ENCODE measurements at places on chromosomes 12 and 14.

DNA sequence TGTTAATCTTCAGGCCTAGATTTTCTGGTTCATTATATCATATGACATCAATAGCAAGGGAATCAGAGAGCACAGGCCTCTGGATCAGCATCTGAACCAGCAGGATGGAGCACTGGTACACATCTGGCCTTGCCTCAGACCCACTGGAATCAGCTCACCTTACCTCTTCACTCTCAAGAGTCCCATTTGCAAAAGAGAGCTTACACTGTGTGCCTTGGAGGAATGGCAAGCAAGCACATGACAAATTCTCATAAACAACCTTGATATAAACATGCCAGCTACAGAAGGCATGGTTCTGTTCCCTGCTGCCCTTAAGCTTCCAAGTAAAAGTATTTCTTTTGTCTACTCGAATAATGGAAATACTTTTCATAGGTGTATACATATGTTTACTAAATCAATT, 128.6 kb upstream of the CPM start:
- no peak for DNase-seq

- DNase-seq = no peak
Measured at GRCh38 chr12:18340186-18340585, 78.9 kb downstream of the PIK3C2G start.

DNA sequence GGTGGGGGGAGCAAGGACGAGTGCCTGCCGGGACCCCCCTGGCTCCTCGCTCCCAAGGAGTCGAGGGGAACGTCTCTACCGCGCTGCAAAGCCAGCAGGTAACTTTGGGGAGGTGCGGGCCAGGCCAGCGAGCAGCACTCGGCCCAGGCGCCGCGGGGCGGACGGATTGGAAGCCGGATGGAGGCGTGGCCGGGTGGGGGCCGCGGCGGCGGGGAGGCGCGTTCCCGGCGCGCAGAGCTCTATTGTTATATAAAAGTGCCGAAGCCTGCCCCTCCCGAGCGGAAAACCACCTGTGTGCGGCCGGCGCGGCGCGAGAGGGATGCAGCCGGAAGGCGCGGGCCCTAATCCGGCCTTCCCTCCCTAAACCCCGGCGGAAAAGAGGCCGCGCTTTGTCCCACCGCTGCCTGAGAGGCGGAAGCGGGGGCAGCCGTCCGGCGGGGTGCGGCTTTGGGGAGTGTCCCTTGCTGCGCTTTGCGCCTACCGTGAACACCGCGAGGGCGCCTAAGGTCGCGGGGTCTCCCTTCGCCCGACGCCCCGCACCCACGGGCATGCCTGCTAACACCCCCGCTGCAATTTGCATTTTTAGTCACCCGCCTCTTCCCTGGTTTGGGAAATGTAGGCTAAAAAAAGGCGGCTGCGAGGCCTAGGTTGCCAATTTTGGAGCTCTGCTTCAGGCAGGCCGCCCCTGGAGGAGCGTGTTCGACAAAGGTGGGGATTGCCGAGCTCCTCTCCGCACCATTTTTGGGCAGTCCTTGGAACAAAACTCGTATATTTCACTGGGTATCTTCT, 1.7 kb upstream of the DUSP6 start:
- peak; percentile 30 for DNase-seq

- no peak for DNase-seq
Measured at GRCh38 chr12:108241986-108242703, 97.0 kb downstream of the CMKLR1 start.

DNA sequence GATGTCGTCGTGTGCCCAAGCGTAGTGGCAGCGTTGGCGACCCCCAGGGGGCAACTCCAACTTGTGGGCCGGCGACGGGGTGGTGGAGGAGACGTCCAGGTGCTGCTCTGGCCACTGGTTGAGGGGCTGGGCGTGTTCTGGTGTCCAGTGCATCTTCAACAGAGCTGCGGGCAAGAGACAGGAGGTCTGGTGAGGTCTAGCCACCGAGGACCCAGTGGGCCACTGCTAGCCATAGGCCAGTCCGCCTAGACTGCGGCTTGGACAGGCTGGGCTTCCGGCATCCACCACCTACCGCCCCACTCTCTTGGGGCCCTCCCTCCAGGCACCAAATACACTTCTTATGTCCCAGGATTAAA, 26.3 kb downstream of the FIGNL2 start:
- no peak for DNase-seq

DNA sequence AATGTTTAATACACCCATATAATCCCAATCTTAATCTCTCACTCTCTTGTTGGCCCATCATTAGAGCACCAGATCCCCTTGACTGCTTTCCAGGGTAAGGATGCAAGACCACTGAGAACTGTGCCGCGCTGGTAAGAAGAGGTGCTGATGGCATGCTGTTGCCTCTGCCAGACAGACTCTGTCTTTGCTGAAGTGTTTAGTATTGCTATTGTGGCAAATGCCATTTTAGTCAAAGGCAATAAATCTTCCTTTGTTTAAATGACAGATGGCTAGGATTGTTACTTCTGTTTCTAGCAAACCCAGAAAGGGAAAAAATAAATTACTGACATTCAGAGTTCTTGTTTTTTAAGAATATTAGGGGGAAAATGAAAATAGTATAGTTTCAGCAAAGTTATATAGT, 152.3 kb downstream of the MON2 start:
- DNase-seq = no peak

DNA sequence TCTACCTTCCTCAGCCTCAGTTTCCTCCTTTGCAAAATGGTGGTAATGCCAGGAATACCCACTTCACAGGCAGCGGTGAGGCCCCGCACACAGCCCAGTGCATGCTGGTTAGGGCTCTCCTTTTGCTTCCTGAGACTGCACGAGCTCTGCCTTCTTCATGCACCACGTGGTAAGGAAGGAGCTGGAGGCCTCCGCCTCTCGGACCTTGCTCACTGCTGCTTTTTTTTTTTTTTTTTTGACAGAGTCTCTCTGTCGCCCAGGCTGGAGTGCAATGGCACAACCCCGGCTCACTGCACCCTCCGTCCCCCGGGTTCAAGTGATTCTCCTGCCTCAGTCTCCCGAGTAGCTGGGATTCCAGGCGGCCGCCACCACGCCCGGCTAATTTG, 18.1 kb downstream of the TAMALIN start:
- DNase-seq = no peak

Data from stimulated activated naive CD4-positive, alpha-beta T cell (primary cell).